ENCODE measurements at places on chromosomes 1 and 21.

DNA sequence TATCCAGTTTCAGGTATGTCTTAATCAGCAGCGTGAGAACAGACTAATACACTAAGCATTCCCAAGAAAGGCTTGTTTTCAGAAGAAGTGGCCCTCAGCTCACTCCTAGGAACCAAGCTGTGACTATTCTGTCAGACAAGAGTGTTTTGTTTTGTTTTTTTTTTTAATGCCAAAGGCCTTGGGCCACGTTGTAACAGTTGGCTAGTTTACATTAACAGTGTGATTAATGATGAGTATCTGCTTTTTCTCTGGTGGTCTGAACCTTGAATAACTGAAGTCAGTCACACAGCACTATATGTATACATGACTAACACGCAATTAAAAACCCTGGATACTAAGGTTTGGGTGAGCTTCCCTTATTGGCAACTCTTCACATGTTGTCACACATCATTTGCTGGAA lies 21.9 kb downstream of the DPYD start:
- DNase-seq = no peak

GRCh38 chr1:1080122-1080757 lies 6.1 kb upstream of the RNF223 start:
- DNase-seq = no peak

DNA sequence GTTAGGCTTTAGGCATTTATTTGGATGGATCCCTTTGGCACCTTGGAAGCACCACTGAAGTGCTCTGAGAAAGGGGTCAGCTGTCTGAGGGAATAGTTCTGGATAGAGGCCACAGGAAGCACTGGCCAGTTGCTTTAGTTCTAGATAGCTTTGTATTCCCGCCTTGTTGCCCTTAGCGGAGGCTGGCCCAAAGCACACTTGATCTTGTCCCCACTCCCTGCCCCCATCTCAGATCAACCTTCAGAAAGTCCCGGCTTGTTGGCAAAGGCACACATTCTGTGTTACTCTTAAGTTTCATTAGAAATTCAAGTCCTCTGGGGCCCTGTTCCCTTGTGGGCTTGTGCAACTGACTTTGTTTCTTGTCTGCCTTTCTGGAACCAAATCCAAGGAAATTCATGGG lies 15.2 kb upstream of the NBL1 start:
- peak; percentile 45 for DNase-seq

DNA sequence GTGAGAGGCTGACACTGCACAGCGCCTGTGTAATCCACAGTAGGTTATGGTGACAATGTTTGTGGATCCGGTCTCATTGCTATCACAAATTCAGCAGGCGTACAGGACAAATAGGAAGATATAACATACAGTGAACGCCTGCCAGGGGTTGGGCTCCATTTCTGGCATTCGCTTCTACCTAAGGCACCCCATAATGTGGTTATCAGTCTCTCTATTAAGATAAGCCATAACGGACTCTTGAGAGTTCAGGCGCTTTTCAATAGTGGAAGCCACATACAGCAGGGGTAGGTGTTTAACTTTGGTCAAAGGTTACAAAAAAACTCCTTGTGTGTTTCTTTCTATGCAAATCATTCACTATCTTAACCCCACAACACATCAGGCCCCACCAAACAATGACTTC lies 72.8 kb downstream of the SIPA1L2 start:
- DNase-seq = no peak

DNA sequence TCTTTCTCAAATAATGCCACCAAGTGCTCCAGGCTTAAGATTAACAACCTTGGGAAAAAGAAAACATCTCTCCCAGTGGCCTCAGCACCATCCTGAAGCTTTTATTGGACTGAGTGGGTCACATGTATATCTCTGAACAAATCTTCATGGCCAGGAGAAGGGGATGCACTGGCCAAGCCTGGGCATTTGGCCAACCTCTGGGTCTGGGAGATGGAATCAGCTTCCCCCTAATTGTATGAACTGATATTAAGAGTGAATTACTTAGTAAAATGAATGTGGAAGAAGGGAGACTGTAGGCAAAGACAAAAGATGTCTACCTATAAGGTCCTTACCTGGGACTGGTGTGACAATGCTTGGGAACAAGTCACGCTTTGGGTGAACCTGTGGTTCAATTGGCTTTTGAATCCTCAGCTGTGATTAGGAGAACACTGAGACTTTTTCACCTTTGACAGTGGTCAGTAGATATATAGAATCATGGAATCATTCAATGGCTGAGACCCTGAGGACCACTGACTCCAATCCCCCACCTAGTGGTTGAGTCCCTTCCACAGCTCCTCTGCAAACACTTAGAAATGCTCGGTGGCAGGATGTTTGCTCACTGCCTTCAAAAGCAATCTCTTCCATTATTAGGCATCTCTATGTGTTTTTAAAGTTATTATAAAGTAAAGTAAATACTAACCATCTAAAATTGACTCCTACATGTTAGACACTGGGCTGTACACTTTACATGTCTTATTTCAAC lies 102.6 kb upstream of the ATP1A1 start:
- DNase-seq = no peak

GRCh38 chr1:100397681-100398080 lies 45.4 kb downstream of the CDC14A start:
- DNase-seq = no peak

DNA sequence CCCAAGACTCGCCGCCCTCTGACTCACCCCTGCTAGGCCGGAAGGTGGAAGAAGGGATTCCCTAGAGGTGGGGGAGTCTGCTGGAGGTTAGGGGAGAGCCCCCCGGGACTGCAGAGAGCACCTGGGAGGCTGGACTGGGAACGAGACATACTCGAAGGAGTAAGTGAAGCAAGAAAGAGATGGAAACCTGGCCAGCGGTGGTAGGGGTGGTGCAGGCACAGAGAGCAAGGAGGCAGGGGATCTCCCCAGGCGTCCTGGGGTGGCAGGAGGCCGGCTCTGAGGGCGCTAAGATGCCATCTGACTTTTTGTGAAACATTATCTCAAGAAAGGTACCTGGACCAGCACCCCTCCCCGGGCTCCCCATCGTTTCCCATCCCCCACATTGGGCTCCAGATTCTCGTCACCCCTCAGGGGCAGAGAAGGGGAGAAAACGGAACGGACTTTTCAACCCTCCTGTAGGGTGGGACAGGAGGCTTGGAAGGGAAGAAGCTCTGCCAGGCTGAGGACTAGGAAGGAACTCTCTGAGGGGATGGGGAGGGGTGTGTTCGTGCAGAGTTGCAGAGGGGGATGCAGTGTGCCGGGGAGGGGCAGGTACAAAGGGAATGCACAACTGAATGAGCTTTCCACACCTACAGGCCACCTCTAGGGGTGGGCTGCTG lies 708 bp downstream of the CHRNB2 start:
- no peak for DNase-seq

DNA sequence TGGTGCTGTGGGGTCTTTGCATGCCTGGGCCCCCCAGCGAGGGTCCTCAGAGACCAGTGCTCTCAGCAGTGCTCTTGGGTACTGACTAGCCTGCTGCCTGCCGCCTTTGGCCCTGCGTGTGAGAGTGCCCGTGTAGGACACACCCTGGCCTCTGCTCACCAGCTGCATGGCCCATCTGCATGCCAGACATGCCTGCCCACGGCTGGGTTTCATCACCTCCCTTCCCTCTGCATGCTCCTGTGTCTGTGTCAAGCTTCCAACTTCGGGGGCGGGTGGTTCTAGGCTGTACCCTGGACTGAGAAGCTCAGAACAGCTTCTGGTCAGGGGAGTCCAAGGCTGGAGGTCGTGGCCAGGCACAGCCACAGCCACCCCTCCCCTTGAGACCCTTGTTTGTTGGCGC lies 56.9 kb downstream of the PTPRF start:
- DNase-seq = no peak

DNA sequence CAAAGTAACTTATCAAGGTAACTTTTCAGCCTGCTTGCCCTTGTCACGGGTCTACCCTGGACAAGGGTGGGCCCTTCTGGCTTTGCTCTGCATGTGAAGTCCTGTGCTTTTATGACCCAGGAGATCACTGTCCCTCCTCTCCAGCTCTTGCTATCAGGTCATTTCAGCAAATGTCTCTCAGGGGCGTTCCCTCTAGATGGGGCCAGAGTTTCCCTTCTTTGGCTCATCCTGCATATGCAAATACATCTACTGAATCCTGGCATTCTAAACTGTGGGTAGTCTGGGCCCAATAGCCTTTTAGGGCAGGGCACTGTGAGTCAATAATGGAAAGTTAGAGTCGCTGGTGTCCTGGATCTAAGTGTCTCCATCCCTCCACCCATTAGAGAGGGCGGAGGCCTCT lies 366.9 kb upstream of the USP24 start:
- DNase-seq = no peak

- no peak for DNase-seq
These were observed 145.6 kb downstream of the MRPL39 start for GRCh38 chr21:25461725-25462124.

GRCh38 chr1:205714190-205714905 lies 34.0 kb upstream of the SLC45A3 start:
- DNase-seq = no peak

DNA sequence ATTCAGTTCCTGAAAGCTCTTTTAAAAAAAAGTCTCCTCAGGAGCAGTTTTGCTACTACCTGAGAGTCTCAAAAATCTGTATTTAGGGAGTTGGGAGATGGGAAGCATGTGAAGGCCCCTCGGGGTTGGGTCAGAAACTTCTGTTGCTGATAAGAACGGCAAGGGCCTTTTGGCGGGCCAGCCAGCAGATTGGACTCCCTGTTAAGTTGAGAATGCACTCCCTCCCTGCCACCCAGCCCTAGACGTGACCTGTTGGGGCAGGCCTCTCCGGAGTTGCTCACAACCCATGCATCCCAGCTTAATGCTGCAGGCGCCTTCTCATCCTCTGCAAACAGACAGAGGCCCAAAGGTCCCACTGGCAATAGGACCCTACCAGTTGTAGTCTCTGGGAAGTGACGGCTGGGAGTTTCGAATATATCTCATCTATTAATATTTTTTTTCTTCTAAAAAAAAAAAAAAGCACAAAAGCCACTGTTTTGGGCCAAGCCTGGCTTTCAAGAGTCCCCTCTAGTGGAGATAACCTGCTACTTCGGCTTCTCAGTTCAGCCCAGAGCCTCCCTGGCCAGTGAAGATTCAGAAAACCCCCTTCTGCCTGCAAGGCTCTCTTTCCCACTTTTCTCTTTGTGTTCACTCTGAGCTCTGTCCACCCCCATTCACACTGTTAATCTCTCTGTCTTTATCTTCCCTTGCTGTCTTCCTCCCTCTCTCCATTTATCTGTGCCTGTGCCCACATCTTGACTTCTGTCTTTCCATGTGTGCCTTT lies 5.3 kb downstream of the PLXNA2 start:
- DNase-seq = peak; percentile 45

GRCh38 chr21:43341378-43342161 lies 85.4 kb downstream of the SIK1 start:
- no peak for DNase-seq

GRCh38 chr1:209395169-209395568 lies 188.3 kb upstream of the CAMK1G start:
- DNase-seq = no peak

- DNase-seq = no peak
These were observed 334.3 kb upstream of the ADAMTS5 start for GRCh38 chr21:27301220-27301619.

DNA sequence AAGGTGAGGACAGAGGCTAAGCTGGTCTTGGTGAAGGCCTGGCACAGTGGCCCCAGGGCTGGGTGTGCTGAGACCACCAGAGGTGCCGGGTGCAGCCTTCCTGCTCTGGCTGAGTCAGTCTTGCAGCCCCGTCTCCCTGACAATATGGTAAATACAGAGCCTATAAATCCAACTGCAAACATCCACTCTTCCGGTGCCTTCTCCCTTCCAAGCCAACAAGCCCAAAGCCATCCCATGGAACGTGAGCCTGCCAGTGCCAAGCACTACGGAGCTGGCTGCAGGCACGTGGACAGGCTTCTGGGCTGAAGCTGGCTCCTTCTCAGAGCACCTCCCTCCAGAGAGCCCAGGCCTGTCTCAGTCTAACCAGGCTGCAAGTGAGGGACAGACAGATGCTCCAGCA lies 70.0 kb downstream of the TRABD2B start:
- DNase-seq = no peak

- DNase-seq = no peak
These were observed 2.6 kb upstream of the MYOG start for GRCh38 chr1:203088441-203088840.

DNA sequence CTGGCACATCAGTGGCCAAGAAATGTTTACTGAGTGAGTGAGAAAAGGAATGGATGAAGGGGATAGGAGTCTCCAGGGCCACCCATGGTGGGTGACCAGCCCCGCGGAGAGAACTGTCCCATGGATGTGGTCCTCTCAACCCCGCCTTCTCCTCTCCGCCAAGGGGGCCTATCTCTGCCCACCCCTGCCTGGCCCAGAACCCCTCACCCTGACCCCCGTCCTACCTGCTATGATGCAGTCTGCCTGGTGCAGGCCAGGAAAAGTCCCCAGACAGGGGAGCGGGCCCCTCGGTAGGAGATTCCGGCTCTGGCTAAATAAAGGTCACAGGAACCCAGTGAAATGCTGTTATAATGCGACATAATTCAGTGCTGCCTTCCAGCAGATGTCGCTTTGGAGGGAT lies 107.6 kb downstream of the PTPRU start:
- no peak for DNase-seq

- DNase-seq = no peak
These were observed 330.9 kb downstream of the CHRM3 start for GRCh38 chr1:239717097-239717917.

DNA sequence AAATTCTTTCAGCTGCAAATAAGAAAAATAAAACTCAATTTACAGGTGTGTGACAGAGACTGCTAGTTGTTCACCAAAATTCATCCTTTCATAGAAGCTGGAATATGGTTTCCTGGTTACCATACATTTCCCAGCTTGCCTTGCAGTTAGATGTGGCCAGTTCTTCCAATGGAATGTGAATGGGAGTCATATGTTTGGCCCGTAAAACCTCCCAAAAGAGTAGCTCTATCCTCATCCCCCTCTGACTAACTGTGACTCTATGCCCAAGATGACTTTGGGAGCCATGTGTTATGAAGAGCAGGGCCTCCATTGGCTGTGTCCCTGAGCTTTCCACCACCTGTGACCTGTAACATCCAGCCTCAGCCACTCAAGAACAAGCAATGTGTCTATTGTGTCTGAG lies 90.6 kb upstream of the NGF start:
- DNase-seq = no peak

DNA sequence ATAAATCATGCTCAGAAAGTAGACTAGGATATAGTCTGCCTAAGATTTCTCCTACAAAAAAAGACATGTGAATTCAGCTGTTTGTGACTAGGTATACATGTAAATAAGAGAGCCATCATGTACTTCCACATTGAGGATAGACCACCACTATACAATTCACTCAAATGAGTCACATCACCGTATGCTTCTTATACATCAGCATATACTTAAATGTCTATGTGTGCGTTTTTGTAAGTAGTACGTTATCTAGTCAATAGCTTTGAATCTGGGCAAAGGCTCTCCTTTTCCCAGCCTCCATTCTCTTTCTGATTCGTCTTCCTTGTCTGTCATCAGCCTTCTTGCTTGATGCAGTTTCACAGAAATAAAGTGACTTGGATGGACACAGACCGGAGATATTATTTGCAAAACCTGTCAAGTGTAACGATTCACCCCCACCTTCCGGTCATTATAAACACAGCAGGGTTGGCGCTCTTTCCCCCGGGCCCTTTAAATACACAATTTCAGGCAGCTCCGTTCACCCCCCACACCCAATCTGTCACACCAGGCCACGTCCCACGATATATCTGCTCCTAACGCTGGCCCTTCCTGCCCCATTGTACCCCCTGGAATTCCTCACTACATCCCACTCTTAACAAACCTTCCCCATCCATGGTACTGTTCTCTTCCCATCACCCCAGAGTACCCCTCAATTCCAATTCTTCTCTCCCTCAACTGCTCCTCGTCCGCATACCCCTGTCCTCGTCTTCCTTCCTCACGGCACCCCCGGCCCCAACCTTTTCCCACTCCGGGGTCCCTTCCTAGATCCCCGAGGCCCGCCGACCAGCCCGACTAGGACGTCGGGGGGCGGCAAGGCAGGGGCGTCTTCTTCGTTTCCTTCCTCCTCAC lies 636 bp downstream of the VAMP4 start:
- peak; percentile 43 for DNase-seq
